RKO (cell line): ENCODE measurements at places on chromosomes 1 and 21.

DNA sequence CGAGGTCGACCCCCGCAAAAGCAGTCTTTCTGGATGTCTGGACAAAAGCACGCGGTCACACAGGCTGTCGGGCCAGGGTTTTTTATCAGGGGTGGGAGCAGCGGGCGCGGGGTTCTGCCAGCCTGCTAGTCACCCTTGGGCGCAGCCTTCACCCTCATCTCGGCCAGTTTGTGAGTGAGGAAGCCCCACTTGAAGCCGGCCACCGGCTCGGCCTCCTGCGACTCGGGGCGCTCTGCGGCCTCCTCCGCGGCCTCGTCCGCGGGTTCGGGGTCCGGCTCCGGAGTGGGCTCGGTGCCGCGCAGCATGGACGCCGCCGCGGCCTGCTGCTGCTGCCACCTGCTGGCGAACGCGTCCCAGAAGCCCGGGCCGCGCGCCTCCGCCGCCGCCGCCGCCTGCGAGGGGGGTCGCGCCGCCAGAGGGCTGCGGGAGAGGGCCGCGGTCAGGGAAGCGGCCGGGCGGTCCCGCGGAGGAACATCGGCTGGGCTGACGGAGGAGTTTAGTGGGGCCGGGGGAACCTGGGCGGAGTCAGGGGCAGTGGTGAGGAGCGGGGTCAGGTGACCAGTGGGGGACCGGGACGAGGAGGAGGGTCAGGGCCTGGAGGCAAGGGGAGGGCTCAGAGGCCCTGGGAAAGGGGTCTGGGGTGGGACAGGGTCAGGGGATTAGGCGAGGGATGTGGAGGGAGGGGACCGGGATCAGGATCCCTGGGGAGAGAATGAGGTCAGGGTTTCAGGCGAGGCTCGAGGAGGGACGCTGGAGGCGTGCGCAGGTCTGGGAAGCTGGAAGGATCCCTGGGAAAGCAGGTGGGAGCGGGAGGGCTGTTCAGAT, 4.5 kb downstream of the C1orf232 start:
- peak; percentile 56 for DNase-seq

DNA sequence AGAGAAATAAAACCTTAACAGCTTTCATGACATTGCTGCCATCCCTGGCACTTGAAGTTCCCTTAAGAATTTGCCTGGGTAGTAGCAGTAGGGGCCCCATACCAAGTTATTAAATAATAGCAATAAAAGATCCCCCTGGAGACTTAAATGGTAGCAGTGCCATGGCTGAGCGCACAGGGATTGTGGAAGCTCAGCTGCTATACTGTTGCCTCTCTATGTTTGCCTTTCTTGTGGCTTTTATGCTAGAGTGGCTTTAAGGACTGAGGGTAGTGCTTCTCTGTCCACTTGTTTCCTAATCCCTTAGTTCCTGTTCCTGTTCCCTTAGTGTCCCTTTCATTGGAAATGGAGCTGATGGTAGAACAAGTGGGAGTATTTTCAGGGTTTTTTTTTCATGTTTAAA, 42.1 kb downstream of the NCF2 start:
- no peak for DNase-seq

DNA sequence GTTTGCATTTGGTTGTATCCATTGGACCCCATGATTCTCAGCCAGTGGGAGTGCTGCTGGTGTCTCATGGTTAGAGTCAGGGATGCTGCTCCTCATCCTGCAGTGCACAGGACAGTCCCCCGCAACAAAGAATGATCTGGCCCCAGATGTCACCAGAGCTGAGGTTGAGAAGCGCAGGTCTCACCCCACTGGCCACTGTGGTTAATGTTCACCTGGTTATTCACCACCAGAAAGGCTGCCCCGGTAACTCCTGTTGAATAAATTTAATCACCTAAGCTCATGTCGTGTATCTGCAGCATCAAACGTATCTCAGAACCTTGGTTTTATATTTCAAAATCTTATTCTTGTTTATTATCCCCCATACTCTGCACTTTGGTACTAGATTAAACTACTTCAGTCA, 75.8 kb downstream of the ATP5PO start:
- no peak for DNase-seq

GRCh38 chr21:21114461-21114860, 116.3 kb downstream of the NCAM2 start:
- no peak for DNase-seq

- DNase-seq = no peak
Observed at GRCh38 chr1:109922326-109922725, 11.7 kb downstream of the CSF1 start.

DNA sequence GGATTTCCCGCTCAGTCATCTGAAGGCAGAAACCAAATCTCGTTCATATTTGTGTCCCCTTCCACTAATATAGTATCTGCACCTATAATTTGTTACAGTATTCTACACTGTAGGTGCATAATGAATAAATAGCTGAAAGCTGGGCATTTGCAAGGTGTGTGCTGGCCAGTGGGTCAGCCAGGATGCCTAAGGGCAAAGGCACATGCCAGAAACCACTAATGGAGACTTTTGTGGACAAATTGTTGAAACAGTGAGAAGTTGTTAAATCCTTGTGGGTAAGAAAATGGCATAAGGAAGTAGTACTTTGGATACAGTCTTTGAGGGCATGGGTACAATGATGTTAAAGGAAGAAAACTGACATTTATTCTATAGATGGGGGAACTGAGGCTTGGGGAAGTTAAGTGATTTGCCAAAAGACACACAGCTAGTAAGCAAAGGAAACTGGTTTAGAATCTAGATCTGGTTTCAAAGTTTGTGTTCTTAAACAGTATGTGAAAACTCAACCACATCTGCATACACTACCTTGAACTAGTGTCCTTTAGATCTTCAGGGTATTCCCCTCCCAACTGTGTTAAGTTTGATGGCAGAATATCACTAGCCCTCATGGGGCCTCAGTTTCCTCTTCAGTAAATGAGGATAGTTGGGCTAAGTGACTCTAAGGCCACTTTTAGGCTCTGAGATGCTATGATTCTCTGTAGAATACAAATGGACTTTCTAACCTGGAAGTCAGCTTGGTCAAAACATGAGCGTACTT, 26.5 kb upstream of the LRRC8C start:
- DNase-seq = no peak

- peak; percentile 75 for DNase-seq
Observed at GRCh38 chr1:7808253-7808844, 24.3 kb downstream of the PER3 start.

GRCh38 chr1:192108161-192108560, 50.1 kb upstream of the RGS18 start:
- no peak for DNase-seq

- DNase-seq = no peak
Observed at GRCh38 chr1:33443705-33444180, 12.8 kb upstream of the PHC2 start.

GRCh38 chr1:4563586-4563985, 90.8 kb upstream of the AJAP1 start:
- DNase-seq = no peak

DNA sequence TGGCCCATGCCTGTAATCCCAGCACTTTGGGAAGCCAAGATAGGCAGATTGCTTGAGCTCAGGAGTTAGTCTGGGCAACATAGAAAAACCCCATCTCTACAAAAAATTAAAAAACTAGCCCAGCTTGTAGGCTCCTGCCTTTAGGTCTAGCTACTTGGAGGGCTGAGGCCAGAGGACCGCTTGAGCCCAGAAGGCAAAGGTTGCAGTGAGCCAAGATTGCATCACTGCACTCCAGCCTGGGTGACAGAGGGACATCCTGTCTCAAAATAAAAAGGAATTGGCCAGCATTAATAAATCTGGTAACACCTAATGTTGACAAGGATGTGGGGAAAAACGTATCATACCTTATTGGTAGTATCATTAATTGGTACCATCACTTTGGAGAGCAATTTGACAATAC, 396.2 kb downstream of the PLPP3 start:
- DNase-seq = no peak

GRCh38 chr21:34630536-34631143, 15.7 kb upstream of the RCAN1 start:
- DNase-seq = peak; percentile 59

DNA sequence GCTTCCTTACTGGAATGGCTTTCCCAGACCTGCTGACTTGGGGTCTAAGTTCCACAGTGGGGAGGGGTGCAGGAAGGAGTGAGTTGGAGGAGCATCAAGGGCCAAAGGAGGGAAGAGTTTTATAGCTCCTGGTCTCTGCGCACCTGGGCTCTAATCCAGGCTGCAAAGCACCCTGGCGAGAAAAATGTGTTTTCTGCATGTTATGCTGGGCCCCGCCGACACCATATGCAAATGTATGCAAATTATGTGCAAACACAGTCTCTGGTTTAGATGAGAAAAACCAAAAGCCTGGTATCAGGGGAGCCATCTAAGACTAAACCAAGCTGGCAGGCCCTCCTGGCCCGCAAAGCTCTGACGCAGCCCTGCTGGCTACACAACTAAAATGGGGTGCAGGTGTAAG, 95.0 kb downstream of the VWA5B1 start:
- no peak for DNase-seq

DNA sequence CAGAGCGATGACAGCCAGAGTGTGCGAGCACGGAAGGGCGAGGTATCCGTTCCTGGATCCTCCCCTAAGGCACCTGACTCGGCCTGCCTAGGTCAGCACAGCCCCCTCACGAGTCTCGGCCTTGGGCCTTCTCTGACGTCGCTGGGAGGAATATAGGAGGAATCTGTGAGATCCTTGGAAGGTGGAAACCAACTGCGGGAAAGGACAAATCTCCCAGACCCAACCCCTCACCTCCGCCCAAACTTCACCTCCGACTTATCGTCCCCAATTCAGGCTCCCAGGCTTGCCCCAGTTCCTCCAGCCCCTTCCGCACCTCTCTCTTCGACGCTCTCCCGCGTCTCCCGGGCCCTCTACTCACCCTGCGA, 494 bp downstream of the APH1A start:
- peak; percentile 30 for DNase-seq

DNA sequence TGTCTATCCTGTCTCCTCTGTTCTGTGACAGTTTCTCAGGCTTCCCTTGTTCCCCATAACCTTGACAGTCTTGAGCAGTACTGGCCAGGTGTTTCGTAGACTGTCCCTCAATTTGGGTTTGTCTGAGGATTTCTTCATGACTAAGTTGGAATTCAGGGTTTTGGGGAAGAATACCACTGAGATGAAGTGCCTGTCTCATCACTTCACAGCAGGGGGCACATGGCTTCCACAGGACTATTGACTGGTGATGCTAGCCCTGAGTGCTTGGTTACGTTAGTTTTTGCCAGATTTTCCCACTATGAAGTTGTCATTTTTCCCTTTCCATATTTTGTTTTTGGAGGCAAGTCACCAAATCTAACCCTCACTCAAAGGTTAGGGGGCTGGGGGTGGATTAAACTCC, 45.7 kb downstream of the CDCP2 start:
- no peak for DNase-seq

DNA sequence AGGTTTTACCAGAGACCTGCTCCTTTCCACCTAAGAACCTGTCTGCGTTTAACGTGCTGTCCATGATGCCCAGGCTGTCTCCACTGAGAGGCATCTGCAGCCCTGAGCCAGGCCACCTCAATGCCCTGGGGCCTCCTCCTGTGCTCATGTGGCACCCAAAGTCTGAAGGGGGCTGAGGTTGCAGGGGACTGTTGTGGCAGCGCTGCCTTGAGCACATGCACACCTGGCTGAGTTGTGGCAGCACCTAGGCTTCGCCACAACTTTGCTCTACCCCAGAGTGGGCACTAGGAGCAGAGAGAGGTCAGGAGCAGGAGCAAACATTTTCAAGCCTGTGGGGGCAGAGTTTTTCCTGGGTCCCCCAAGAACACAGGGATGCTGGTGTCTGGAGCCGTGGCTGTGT, 1527.1 kb downstream of the PLA2G4A start:
- no peak for DNase-seq

DNA sequence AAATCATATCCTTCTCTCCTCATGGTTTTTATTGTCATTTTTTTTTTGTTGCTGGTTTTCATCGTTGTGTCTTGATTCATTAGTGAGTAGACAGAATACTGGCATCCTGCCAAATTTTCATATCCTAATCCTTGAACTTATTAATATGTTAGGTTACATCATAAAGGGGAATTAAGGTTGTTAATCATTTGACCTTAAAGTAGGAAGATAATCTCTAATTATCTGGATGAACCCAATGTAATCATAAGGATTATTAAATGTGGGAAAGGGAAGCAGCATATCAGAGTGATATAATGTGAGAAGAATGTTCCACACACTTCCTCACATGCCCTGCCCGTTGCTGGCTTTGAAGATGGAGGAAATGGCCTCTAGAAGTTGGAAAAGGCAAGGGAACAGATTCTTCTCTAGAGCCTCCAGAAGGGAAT, 299.7 kb downstream of the HMCN1 start:
- DNase-seq = no peak

DNA sequence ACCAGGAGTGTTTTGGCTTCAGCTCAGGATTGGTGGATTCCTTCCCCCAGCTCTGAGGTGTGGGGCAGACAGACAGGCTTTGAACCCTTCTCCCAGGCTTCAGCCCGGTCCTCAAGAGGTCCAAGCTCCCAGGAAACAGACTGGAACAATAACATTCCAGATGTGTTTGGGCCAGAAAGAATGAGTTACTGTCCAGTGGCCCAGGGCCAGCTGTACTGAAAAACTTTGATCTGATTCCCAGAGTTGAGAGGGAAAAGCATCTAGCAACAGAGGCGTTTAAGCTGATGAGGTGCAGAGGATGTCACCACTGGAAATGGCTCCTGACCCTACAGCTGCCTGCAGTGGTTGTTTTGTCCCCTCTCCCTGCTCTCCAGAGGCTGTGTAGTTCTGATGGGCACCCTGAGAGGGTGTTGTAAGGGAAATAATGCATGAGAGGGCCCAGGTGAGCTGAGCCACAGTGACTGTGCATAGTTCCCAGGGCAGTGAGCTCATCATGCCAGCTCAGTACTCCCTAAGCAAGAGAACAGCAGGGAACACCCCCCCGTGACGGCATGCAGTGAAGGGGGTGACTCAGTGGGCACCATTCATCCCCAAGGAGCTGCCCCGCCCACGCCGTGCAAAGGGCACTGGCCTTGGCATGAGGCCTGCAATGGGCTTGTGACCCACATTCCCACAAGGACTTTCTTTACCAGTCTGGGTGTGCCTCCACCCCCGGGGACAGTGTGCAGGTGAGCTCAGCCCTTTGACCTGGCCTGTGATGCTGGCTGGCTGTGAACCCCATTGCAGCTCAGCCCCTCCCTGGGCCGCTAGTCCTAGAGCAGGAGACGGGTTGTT, 13.8 kb upstream of the SFN start:
- peak; percentile 96 for DNase-seq

DNA sequence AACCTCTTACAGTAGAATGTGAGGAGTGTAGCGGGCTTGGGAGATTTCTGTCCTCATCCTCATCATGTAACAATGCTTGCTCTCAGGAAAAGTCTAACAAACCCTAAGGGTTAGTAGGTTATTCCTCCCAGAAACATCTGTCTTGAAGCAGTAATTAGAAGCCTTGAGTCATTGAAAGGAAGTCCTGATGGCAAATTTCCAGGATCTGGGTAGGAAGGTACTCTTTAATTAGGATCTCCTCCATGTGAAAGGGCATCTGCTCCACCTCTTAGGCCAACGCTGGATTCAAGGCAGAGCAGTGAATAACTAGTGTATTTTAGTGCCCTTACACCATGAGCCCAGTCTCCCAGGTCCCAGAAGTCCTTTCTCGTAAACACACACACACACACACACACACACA, 106.6 kb upstream of the BARHL2 start:
- DNase-seq = peak; percentile 3

DNA sequence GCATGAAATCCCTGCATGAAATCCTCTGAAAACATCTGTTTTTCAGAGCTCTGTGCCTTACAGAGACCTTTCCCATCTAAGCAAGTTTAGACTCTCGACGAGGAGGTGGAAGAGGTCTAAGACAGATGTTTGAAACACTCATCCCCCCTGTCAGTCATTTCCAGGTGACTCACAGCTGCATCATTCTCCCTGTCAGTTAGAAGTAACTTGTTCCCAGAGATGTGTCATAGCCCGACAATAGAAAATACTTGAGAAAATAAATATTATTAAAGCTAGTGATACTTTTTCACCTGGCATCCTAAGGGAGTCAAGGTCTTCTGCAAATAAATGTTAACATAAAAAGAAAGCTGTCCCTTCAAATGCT, 41.6 kb upstream of the SEC16B start:
- DNase-seq = peak; percentile 92
